Hepatocyte (in vitro differentiated cells): ENCODE measurements at places on chromosomes 16 and 17. TPM values are rescaled to one million over a fixed set of nuclear protein-coding genes. Genes with fewer than 3 reads are reported as not detected.

DNA sequence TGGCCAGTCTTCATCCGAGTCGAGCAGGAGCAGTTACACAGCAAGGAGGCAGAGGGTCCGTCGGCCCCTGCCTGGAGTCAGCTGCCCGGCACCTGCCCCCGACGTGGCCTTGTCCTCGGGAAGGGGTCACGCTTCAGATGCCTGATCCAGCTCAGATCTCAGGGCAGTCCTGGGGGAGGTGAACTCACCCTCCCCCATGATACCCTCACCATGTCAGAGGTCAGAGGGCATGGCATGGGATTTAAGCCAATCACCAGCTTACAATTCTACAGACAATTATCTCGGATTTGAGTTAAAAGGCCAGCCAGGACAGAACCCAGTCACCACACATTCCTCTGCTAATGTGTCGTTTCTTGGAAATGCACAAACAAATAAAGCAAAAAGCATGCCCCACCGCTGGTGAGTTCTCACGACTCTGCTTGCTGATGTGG, 211.3 kb downstream of the FOXL1 start:
- DNase-seq, result no peak

Gene KRTAP9-1
- total RNA-seq, result not detected in 2 replicates

- DNase-seq, result peak; percentile 63
These were observed 32.5 kb downstream of the ABCC12 start for GRCh38 chr16:48123104-48123788.

GRCh38 chr16:65497571-65497970, 375.7 kb upstream of the CDH11 start:
- DNase-seq, result no peak

DNA sequence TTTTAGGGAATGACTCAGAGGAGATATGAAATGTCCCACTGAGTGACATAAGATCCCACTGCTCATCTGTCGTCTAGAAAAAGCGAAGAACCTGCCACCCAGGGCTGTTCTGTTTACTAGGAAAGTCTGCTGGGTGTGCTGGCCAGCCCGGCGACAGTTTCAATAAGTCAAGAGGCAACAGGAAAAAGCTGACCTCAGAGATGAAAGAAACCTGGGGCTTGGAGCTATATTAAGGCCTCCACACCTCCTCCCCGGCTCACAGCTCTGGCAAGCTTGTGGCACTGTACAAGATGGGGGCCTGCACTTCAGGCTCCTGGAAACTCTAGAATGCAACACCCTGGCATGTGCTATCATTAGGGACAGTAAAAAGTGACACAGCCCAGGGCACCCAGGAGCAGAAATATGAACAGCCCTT, 10.6 kb downstream of the ZFHX3 start:
- no peak for DNase-seq

Gene HBQ1
- not detected in 2 replicates for total RNA-seq

DNA sequence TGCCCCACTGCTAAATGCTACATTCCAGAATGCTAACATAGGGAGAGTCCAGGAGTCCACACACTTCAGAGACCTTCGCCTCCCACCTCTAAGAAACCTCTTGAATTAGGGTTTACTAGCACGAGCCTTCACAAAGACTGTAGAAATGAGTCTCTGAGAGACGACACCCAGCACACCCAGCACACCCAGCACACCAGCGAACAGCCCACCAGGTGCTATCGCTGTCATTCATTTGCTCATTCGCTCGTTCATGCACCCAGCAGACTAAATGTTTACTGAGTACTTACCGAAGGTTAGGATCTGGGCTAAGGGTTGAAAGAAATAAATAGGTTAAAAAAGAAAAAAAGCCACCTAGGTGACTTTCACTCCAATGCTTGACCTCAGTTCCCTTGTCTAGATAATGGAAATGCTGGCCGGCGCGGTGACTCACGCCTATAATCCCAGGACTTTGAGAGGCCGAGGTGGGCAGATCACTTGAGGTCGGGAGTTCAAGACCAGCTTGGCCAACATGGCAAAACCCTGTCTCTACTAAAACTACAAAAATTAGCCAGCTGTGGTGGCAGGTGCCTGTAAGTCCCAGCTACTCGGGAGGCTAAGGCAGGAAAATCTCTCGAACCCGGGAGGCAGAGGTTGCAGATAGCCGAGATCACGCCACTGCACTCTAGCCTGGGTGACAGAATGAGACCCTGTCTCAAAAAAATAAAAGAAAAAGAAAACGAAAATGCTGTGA, 100.8 kb downstream of the ADCY9 start:
- DNase-seq, result peak; percentile 80

Gene CD300C
- total RNA-seq, result 0.43 TPM in 1 of 2 replicates, not detected in the other

DNA sequence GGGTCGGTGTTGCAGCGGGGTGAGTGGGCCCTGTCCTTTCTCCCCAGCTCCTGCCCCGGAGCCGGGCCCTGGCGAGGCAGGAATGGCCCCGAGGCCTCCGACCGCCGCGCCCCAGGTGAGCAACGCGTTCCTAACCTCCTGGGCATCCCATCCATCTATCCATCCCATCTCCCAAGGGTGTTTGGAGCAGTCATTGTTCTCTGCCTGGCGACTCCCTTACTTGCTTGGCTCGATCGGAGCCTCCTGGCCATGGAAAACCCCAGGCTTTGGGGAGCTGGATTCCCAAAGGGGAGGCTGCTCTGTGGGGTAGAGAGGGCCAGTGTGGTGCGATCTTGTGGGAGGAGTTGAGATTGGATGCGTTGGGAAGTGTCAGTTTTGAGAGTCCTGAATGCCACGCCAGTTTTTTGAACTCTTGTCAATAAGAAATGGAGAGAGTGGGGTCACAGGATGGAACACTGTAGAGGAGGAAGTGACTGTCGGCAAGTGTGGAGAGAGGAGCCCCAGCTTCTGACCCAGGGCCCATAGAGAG, 684 bp downstream of the ZFP90 start:
- peak; percentile 19 for DNase-seq
